ENCODE measurements at places on chromosomes 6 and 20. TPM values are rescaled to one million over a fixed set of nuclear protein-coding genes. Genes with fewer than 3 reads are reported as not detected.

The SLPI gene
- total RNA-seq = 864 TPM

The ELOVL4 gene
- total RNA-seq = 6.8 TPM

The STX11 gene
- total RNA-seq = 5.5 TPM

The COL21A1 gene
- total RNA-seq = 4.9 TPM

The MYL9 gene
- total RNA-seq = 28.8 TPM
